ENCODE measurements at places on chromosomes 16 and 17.
A peak's percentile ranks its signal among the peaks of the same experiment; 100 is the strongest.

DNA sequence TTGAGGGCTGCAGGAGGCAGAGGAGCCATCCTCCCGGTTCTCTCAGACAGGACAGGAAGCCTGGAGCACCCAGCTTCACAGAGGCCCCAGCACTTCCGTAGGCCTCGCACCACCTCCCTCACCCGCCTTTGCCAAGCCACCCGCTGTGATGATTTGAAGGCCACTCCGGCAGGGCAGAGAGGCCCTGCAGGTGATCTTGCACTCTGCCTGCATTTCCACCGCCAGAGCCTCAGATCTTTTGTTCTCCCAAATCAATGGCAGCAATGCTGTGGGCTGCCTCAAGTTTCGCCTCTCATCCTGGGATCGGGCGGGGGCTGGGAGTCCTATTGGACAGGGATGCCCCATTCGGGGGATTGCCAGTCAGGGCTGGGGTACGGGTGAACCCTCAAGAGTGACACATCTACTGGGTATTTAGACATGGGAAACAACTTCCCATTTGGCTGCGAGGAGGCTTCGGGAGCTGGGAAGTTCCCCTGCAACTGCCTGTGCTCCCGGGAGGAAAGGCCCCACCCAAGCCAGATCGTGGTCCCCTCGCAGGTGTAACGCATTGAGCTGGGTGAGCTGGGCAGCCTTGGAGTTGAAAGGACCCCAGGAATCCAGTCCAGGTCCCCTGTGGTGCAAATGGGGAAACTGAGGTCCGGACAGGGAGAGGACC, 34.8 kb upstream of the PEMT start:
- DNase-seq, result no peak

DNA sequence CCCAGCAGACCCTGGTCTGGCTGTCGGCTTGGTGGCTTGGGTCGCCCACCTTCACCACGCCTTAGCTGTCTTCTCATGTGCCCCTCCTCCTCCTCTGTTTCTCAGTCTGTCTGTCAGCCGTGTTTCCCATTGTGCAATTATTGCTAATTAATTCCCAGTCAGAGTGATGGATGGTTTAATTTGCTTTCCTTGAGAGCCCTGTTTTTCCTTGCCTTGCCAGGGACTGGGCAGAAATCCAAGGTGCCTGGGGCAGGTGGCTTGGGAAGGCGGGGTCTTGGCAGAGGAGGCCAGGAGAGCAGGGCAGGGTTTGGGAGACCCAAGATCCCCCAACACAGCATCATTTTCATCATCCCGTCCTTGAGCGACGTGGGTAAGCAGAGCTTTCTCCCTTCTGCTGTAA, 21.3 kb downstream of the NECAB2 start:
- no peak for DNase-seq

DNA sequence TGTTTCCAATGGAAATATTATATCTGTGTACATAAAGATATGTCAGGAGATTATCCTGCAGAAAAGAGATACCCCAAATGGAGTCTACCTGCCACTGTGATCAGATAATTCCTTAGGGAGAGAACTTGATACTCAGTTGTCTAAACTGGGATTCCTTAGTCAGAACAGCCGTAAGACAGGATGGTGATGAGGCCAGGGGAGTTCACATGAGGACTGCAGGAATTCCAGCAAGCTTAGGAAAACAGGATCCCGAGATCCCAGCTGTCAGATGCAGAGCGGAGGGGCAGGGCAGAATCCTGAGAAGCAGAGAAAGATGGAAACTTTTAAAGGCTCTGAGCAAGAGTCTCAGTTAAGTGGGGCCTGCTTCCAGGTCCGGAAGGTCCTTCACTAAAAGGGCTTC, 4.7 kb downstream of the KRABD2 start:
- DNase-seq, result no peak

DNA sequence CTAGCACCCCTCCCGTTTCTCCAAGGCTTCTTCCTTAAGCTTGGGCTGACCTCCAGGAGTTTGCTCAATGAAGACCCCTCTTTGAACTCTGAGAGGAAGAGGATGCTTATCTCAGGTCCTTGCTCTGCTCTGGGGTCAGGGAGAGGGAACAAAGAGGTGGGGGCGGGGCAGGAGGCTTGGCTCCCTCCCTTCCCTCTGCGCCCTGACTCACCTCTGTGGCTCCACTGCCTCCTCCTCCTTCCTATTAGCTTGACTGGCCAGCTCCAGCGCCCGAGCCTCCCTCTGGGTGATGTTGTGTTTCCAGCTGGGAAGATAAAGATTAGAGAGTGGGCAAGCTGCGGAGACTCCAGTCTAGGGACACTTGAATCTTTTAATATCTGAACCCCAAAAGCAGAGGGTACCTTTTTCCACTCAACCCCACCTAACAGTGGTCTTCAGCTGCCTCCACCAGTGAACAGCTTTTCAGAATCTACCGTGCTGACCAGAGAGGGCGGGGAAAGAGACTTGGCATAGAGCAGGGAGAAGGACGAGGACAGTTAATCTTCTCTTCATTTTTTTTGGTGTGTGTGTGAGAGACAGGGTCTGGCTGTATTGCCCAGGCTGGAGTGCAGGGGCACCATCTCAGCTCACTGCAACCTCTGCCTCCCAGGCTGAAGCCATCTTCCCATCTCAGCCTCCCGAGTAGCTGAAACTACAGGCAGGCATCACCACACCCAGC, 6.7 kb downstream of the GIP start:
- DNase-seq, result no peak

GRCh38 chr17:66398617-66399016, 96.2 kb downstream of the PRKCA start:
- DNase-seq, result no peak

- DNase-seq, result no peak
Observed at GRCh38 chr17:79619196-79619595, 8.3 kb upstream of the RBFOX3 start.

DNA sequence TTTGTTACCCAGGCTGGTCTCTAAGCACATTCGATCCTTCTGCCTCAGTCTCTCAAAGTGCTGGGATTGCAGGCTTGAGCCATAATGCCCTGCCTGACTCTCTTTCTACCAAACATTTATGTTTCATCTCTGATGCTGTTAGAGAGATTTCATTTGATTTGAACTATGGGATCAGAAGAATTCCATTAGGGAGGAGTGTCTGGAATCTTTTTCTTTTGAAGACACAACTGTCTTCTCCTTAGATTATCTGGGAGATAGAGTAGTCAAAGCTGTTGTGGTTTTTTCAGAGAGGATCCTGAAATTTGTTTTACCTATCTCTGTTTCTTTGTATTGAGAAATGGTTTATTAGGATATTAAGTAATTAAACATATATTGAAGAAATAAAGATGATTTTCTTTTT, 29.4 kb downstream of the WIPF2 start:
- DNase-seq, result no peak

DNA sequence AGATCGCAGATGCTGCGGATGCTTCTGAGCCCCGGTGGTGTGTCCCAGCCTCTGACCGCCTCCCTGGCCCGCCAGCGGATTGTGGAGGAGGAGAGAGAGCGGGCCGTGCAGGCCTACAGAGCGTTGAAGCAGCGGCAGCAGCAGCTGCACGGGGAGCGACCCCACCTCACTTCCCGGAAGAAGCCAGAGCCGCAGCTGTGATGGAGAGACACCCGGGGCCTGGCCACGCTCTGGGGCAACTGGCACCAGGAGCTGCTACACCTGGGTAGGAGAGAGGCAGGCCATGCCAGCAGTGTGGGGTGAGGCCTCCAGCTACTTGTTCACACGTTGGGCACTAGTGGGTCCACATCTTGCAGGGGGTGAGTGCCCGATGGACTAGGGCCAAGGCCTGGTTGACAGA, 6.0 kb downstream of the CCDC137 start:
- no peak for DNase-seq

- DNase-seq, result no peak
Observed at GRCh38 chr16:71807905-71808592, 585 bp downstream of the AP1G1 start.

- DNase-seq, result no peak
Observed at GRCh38 chr16:79154086-79154485, 446.5 kb downstream of the MAF start.

GRCh38 chr16:2473999-2474876, 689 bp upstream of the TBC1D24 start:
- DNase-seq, result no peak

- DNase-seq, result no peak
Observed at GRCh38 chr17:48612854-48613691, 2.0 kb downstream of the HOXB8 start.

DNA sequence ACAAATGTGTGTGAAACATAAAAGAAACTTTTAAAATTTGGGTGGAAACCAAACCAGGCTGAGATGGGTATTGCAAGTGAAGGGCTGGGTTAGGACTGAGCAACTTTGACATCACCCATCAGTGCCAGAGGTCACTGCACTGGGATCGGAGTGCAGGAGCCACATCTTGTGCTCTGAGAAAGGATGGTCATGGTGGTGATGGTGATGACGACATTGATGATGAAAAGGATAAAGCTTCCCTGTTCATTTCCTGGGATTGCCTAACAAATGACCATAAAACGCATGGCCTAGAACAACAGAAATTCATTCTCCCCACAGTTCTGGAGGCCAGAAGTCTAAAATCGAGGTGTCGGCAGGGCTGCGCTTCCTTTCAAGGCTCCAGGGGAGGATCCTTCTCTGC, 324.0 kb downstream of the MAF start:
- no peak for DNase-seq

DNA sequence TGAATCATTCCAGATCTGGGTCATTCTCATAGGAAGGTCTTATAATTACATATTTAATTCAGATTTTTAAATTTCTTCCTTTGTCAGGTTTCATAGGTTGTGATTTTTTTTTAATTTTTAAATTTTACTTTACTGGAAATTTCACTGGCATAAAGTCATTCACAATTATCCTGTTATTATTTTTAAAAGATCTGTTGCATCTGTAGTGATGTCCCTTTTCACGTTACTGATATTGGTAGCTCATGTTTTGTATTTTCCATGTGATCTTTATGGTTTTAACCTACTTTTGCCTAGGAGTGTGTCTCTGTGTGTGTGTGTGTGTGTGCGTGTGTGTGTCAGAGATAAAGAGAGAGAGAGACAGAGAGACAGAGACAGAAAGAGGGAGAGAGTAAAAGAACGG, 216.6 kb upstream of the KCNJ16 start:
- no peak for DNase-seq

DNA sequence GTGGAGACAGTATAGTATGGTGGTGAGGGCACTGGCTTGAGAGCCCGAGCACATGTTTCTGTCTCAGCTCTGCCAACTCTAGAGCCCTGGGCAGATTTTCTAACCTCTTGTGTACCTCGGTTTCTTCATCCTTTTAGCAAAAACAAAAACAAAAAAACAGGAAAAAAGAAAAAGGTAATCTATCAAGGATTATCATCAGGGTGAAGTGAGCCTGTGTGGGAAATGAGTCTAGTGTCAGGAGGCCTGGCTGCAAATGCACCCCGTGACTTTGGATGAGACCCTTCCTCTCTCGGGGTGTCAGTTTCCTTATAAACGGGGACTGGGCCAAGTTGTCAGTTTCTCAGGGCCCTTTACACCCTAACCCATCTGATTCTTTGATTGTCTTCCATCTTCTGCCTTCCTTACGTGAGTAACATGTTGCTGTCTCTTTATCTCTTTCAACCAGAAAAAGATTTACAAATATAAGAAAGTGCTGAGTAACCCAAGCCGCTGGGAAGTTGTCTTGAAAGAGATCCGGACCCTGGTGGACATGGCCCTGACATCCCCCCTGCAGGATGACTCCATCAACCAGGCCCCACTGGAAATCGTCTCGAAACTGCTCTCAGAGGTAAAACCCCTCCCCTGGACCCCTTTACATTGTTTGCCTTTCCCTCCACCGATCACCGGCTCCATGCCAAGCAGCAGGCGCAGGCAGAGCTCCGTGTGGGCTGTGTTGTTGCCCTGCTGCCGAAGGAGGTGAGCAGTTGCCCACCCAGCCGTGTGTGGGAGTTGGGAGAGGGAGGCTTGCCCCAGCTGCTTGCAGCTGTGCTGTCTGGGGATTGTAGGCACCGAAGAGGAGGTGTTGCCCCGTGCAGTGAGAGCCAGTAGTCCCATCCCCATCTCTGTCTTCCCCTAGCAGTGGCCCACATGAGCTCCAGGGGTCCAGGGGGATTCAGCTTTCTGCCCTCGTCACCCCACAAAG, 127.1 kb upstream of the PLCG2 start:
- DNase-seq, result no peak

DNA sequence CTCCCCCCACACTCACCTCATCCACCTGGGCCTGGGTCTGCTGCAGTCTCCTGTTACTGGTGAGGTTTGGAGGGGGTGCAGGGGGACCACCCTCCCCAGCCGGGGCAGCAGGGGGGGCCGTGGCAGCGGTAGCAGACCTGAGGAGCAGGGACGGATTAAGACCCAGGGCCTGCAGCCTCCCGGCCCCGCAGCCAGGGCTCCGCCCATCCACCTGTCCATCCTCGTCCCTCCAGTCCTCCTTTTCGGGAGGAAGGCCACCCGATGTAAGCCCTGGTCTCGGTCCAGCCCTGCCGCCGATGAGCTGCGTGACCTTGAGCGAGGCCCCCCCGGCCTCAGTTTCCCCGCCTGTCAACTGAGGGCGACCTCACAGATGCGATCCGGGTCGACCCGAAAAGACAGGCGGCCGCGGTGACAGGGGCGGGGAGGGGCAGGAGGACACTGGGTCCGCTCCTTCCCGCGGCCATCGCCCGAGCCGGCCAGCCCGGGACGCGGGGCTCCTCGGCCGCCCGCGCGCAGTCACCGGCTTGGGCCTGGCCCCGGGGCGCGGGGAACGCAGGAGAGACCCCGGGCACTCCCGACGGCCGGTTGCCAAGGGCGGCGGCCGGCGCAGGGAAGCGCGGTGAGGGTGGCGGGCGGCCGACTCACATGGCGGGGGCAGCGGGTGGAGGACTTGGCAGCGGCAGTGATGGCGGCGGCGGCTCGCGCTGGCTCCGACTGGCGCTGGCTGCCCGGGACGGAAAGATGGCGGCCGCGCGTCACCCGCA, at the start of gene VAMP2:
TSS of gene VAMP2 (minus strand) at position 716 of the 764 bp plus-strand sequence. CDS start at position 647, 69 bp downstream.
- peak; percentile 25 for DNase-seq

- DNase-seq, result no peak
Observed at GRCh38 chr16:85588562-85589503, 24.3 kb upstream of the GSE1 start.

GRCh38 chr17:55768936-55769624, 18.2 kb downstream of the PCTP start:
- DNase-seq, result no peak

DNA sequence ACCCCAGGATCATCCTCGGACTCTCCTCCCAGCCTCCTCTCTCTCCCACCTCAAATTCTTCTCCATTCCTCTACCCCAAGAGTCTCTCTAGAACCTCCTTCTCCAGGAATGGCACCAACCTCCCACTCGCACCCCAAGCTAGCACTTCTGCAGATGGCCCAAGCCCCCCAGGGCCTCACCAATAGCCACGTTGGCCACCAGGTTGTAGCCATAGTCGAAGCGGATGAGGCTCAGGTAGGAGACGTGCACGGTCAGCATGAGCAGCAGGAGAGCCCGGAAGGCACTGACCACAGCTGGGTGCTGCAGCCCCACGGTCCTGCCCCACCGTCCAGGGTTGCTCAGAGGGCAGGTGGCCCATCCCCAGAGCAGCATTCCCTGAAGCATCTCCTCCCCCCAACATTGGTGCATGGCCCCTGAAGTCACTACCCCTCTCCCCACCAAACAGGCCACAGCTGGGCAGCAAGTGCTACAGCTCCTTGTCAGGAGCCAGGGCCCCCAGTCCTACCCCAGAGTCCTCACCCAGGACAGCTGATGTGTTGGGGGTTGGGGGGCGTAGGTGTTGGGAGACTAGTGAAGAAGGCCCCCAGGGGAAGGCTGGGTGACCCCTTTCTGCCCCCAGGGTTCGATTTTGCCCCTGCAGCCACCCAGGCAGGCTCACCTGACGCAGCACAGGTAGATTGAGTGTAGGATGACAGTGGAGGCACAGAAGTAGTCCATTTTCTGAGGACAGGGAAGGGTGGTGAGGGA, 5.3 kb downstream of the PNMT start:
- DNase-seq, result no peak

- no peak for DNase-seq
Observed at GRCh38 chr17:71085238-71086033, 916.1 kb downstream of the KCNJ2 start.
